Kidney tubule cell (primary cell): ENCODE measurements at places on chromosomes 6 and 20.

DNA sequence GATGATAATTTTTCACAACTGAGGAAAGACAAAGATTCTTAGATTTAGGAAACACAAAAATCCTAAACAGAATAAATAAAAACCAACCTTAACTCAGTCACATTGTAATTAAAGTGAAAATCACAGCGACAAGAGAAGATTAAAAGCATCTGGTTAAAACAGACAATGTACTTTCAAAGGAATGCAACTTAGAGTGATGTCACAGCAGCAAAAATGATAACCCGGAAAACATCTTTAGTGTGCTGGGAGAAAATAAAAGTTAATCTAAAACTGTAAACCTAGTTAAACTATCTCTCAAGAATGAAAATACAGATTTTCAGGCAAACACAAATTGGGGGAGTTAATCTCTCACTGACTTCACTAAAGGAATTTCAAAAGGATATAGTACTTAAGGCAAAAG is 76.8 kb upstream of the OGFRL1 start:
- no peak for DNase-seq

GRCh38 chr20:56359212-56360132 is 698 bp downstream of the FAM210B start:
- DNase-seq = peak; percentile 73

DNA sequence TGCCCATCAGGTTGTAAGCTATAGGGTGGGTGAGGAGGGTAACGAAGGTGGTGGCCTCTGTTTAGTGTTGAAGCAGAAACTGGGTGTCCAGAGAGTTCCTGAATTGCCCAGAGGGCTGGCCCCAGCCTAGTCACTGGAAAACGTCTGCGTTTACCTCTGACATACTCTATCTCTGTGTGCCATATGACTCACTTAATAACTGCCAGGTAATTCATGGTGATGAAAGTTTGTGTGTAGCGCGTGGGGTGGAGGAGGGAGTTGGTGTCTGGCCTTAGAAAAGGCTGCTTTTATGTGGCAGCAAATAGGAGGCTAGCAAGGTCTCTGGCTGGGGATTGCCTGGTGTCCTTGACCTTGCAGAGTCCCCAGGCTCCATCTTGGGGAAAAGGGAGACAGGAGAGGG is 47.3 kb downstream of the SLC35D3 start:
- DNase-seq = peak; percentile 8

DNA sequence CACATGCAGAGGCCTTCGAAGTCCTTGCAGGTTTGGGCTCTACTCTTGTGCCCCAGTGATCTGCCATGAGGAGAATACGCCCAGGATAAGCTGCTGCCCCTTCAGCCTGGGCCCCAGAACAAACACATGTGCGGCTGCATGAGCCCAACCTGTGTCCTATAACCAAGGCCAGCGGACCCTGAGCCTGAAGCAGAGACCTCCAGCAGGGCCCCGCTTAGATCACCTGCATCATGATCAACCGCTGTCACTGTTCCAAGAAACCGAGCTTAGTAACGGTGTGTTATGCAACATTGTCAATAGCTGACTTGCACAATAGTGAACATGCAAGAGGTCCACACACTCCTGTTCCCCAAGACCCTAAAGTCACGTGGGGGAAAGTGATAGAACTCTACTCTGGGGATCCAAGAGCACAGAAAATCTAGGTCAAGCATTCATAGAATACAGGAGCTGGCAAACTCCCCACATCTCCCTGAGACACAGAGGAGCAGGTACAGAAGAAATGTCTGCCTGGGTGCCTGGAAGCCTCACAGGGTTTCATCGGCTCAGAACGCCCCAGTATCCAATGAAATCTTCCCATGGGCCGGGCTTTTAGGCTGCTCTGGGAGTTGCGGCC is 136.2 kb downstream of the BMP7 start:
- DNase-seq = no peak

- peak; percentile 76 for DNase-seq
These were observed 121.9 kb upstream of the BTN3A2 start for GRCh38 chr6:26243132-26243531.

DNA sequence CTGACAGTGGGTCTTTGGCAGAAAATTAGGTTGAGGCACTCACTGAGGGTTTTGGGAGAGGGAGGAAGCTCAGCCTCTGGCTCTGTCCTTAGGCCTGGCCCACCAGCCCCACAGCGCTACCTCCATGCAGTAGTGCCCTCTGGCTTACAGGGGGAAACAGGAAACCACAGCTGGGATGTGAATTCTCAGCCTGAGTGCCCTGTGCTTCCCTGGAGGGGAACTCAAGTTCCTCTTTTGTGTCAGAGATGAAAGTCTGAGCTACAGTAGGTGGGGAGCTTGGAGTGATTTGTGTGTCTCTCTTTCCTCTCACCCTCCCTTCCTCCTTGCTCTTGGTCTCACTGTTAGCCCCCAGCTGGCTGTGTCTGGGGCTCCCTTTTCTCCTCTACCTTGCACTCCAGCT is 48.2 kb upstream of the BLCAP start:
- DNase-seq = no peak

DNA sequence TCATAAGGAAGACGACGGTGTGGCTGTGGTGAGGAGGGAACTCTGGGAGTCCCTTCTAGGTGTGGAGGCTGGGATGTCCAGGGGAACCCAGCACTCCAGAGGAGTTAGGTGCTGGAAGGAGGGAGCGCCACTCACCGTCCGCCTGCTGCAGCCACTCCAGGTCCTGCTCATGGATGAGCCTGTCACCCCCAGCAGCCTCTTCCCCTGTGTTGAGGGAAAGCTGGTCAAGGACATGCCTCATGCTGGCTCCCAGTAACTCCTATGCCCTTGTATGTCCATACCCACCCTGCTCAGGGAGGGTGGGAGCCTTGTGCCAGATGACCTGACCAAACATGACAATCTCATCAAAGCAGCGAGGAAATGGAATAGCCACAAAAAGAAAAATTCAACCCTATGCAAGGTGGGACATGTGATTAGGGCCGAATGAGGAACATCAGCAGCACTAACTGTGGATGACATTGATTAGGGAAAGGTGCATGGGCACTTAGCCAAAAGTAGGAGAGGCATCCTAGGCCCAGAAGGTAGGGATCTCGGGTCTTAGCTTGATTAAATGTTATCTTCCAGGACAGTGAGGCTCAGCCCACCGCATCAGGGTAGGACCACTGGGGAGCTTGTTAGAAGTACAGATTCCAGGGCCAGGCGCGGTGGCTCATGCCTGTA is 3.0 kb downstream of the DNPH1 start:
- DNase-seq = no peak

DNA sequence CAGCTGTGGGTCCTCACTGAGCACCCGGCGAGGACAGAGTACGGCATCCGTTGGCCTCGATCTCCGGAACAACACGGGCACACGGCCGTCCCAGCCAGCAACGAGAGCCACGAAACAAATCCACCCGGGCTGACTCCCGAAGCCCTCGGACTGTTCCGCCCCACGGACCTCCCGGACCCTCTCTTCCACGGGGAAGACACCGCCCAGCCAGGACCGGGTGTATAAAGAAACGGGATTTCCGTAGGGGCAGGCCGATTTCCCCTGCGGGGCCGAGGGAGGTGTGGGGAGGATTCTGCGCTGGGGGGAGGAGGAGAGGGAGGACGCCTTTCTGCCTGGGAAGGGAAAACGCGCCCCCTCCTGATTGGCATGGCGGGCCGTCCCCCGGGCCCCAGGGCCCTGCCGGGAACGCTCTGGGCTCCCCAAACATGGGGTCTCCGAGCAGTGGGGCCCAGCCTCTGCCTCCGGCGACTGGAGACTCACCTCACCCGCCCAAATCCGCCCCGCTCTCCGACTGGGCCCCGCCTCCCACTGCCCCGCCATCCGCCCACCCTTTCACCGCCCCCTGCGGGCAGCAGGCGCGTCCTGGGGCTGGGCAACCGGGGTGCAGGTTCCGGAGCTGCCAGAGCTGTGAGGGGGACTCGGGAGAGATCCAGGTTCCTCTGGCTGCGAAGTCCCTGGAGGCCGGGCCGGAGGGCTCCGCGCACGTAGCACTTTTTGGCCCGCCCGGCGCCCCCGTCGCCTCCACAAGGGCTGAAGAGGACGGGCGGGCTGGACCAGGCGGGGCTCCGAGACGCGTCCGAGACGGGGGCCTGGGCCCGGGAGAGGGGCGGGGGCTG is 679 bp upstream of the PPDPF start:
- peak; percentile 59 for DNase-seq
